NCI-H446 (cell line): ENCODE measurements at places on chromosomes 6 and 20.

GRCh38 chr6:43736844-43737243, 33.2 kb upstream of the VEGFA start:
- no peak for DNase-seq

GRCh38 chr20:13259921-13260320, 38.8 kb downstream of the ISM1 start:
- no peak for DNase-seq

- DNase-seq: no peak
These were observed 512 bp downstream of the TTBK1 start for GRCh38 chr6:43243664-43244321.

DNA sequence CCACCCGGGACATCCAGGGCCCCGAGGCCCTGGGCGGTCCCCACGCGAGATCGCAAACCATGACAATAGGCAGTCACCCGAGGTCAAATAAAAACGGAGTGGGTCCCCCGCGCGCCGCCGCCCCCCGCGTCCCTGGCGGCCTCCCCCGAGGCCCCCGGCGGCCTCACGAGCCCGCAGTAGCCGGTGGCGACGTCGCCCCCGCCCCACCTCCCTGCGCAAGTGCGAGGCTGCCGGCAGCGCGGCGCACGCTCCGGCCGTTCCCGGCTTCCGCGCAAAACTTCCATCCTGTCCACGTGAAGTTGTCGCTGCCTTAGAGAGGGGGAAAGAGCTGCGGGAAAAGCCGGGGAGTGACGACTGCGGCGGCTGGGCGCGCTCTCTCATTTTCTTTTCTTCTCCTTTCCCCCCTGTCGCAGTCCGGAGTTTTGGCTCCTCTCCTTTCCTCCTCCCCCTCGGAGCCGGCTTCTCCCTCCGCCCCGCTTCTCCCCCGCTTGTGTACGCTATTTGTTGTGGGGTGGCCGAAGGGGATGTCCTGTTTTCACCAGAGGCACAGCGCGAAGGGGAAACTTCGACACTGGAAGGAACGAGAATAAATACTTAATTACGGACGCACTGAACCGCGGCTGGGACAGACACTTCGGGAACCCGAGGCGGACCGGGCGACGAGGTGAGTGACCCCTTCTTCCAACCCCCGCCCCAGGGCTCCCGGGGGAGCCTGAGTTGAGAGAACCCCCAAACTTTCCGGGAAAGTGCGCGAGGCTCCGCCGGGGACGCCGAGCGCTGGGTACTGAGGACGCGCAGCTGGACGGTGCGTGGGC, at the start of gene EYA4:
TSS of gene EYA4 (plus strand) at position 272 of the 815 bp plus-strand sequence. CDS start 33,424 bp downstream, outside the sequence.
- DNase-seq: peak; percentile 61
